ENCODE measurements at places on chromosomes 3 and 15.

GRCh38 chr15:84151205-84151931 lies 84.2 kb upstream of the GOLGA6L4 start:
- no peak for DNase-seq

DNA sequence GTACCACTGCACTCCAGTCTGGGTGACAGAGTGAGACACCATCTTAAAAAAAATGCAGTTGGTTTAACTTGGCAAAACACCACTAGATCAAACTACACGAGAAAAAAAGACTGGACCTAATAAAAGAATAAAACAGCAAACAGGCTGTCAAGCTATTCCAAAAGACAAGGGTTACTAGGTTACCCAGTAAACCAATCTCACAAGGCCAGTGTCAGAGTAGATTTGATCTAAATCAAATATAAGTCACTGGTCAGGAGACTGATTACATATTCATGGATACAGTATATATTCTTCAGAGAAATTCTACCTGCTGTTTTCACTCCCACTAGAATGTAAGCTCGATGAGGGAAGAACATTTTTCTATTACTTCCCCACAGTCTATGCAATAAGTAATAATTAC lies 2.5 kb upstream of the GANC start:
- no peak for DNase-seq

- DNase-seq: no peak
Observed at GRCh38 chr15:65773386-65774111, 18.5 kb downstream of the DENND4A start.

GRCh38 chr3:159629329-159630084 lies 359.1 kb upstream of the IL12A start:
- DNase-seq: no peak

- DNase-seq: no peak
Observed at GRCh38 chr3:113404637-113405036, 36.7 kb downstream of the CFAP44 start.

DNA sequence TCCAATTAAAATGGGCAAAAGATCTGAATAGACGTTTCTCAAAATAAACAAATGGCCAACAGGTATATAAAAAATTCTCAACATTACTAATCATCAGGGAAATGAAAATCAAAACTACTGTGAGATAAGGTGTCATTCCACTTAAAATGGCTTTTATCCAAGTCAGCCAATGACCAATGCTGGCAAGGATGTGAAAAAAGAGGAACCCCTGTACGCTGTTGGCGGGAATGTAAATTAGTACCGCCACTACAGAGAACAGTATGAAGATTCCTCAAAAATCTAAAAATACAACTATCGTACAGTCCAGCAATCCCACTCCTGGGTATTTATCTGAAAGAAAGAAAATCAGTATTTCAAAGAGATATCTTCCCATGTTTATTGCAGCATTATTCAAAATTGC lies 176.9 kb upstream of the STT3B start:
- DNase-seq: no peak

DNA sequence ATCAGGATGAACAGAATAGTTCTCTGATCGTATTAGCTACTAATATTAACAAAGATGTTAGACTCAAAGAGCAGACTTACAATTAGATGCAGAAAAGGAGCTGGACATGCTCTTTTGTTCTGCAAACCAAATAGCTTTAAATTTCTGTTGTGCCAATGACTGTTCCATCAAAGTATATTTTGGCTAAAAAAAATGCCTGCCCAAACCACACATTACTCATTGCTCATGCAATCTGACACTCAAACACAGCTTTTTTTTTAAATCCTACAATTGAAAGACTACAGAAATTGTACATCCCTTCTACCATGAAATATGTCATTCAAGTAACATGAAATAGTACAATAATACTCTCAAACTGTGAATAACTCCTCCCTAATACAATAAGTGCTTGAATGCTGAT lies 48.6 kb downstream of the SHOX2 start:
- DNase-seq: no peak

- no peak for DNase-seq
Observed at GRCh38 chr3:45311327-45311726, 77.0 kb upstream of the LARS2 start.

- DNase-seq: no peak
Observed at GRCh38 chr3:155492841-155493240, 199.4 kb upstream of the STRIT1 start.

- DNase-seq: peak; percentile 62
Observed at GRCh38 chr3:15269091-15269989, 63.0 kb downstream of the SH3BP5 start.

- no peak for DNase-seq
Observed at GRCh38 chr3:18097989-18098388, 327.1 kb downstream of the SATB1 start.

DNA sequence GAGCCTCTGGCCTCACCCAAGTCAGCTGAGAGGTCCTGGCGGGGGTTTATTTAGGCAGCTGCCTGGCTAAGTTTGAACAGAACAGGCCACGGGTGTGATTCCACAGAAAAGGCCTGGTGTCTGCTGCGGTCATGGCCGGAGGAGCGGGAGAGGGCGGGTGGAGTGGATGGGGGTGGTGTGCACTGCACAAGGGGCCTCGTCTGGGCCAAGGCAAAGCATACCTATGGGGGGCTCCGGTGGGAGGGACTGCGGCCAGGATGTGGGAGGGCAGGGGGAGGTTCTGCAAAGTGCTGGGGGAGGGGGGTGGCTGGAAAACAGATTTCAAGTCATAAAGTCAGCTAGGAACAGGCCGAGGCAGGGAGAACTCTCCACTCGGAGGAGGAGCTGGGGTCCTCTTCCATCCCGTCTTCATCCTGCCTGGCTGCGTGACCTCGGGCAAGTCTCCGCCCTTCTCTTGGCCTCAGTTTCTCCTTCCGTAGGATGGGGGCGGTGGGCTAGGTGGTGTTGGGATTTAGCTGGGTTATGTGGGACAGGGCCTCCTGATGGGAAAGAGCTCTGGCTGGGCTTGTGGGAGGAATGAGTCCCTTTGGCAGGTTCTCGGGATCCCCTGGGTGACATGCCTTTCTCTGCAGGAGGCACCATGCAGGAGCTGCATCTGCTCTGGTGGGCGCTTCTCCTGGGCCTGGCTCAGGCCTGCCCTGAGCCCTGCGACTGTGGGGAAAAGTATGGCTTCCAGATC lies 878 bp downstream of the ISLR start:
- peak; percentile 96 for DNase-seq

DNA sequence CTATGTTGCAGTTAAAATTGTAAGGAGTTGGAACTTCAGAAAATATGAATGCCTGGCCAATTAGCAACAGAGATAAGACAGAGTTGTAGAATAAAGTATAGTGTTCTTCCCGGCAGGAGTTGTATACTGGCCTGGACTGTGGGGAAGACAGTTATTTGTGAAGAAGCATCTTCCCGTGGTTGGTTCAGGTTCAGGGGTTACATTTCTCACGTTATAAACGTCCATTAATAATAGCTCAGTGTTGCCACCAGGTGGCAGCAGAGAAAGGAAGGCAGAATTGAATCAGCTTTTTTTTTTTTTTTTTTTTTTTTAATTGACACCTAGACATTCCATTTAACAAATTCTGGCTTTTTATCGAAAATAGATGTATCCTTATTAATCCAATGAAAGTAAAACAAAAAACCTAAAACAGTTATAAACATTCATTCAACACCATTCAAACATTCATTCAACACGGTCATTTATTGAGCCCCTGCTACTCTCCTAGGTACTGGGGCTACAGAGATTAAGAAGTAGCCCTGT lies 66.4 kb upstream of the NR2E3 start:
- peak; percentile 57 for DNase-seq

GRCh38 chr15:52790169-52790708 lies at the start of gene ONECUT1:
Gene ONECUT1, minus strand, starts transcription at chr15:52790336. Its CDS starts 452 bp downstream, at chr15:52789884.
- no peak for DNase-seq

GRCh38 chr3:16877505-16877904 lies 7.2 kb upstream of the PLCL2 start:
- DNase-seq: no peak

GRCh38 chr15:68414206-68414555 lies 17.8 kb downstream of the ITGA11 start:
- DNase-seq: no peak

DNA sequence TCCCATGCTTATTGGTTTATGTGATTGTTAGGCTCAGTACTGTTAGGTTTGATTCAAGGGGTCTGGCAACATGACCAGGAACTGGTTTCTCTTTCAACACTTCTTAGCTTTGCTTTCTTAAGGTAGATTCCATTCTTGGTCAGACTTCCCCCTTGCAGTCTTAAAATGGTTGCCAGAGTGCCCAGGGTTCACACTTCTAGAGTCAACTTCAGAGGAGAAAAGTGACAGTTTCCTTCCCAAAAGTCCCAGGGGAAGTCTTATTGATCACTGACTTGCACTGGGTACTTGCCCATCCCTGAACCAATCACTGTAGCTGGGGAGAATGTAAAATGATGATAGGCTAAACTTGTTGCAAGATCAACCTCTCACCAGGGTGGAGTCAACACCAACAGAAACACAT lies 14.1 kb downstream of the MGLL start:
- no peak for DNase-seq

GRCh38 chr15:32919749-32920414 lies 202.1 kb downstream of the GREM1 start:
- no peak for DNase-seq

GRCh38 chr3:64155328-64155727 lies 69.9 kb downstream of the PRICKLE2 start:
- DNase-seq: no peak

DNA sequence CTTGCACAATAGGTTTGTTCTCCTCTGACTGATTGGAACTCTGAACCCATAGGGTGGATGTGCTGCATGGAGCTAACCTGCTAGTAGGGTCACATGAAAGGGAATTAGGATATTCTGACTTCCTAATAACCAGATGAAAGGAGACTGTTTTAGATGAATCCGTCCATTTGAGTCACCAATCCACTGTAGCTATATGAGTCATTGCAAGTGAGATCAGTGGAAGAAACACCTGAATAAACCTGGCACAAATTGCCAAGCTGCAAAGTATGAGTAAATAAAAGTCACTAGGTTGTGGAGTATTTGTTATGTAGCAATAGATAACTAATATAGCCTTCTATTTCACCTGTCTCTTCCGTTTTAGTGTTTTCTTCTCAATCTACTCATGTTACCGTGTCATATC lies 584.4 kb downstream of the PDCD6IP start:
- DNase-seq: no peak

GRCh38 chr15:94951538-94951937 lies 720.2 kb downstream of the MCTP2 start:
- no peak for DNase-seq

Measured in right hindlimb (tissue), 1 donor.